COR-L47 (cell line): ENCODE measurements at places on chromosomes 7 and 10.

- peak; percentile 15 for DNase-seq
Measured at GRCh38 chr10:90857635-90858460, at the start of gene HTR7. Gene HTR7, minus strand, starts transcription at chr10:90858039. Its CDS starts 368 bp downstream, at chr10:90857671.

- DNase-seq, result no peak
Measured at GRCh38 chr10:127932521-127933270, 25.8 kb downstream of the PTPRE start.

- DNase-seq, result no peak
Measured at GRCh38 chr10:58859526-58859925, 316.9 kb upstream of the PHYHIPL start.

GRCh38 chr7:24075426-24075810 is 208.6 kb upstream of the NPY start:
- DNase-seq, result no peak

- DNase-seq, result no peak
Measured at GRCh38 chr10:2700626-2701305, 366.6 kb upstream of the PFKP start.

DNA sequence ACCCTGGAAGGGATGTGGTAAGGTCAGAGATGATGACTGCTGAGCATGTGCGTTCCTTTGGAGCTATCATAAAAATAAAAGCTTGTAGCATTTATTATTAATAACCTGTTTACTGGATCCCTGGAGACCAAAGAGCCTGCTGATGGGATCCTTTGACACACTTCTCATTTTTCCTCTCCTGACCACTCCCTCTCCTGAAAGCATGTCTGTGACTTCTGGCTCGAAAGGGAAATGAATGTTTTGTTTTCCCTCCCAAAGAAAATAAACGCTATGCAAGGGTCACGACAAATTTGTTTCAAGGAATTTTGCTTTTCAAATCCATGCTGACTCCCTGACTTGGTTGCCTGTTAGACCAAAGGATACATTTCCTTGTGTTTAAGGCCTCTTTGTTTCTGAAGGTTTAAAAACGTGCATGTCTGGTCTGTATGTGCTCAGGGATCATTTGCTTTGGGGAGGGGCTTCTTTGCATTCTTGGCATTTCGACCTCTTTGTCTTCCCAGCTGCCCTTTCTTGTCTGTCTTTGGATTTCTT is 185.1 kb upstream of the AGK start:
- no peak for DNase-seq
